Esophagus squamous epithelium (tissue), 5 donors: ENCODE measurements at places on chromosomes 7 and 10.

DNA sequence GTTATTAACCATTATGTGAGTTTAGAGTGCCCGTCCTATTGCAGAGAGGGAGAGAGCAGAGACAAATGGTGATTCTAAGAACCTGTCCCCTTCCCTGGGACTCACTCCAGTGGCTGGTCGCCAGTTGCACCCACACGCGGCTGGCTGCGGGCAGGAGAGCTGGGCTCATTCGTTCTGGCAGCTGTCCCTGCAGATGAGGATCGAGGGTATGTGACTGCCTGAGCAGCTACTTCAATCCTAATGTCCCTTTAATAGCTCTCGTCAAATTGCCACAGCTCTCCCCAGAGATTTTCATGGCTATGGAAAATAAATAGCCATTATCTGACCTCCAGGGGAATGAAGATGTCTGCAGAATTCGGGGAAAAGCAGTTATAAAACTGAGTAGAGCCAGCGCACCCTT, 41.6 kb downstream of the RBM28 start:
- no peak for DNase-seq

GRCh38 chr10:69916118-69916517, 114.4 kb downstream of the COL13A1 start:
- DNase-seq: no peak

DNA sequence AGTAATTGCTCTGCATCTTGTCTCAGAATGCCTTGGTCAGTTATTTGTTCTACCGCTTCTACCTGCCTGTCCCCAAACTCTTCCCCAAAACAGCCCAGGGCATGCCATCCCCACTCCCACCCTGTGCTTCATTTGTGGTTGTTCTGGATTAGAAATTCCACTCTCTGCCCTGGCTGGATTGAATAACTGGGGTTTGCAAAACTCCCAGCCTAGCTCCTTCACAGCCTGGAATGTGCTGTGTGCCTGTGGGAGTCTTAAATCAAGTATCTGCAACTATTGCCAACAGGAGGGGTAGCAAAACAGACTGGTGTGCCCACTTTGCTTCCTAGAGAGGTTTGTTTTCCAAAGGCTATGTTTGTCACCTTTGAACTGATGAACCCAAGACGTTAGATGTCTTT, 24.2 kb downstream of the TSPAN15 start:
- no peak for DNase-seq

DNA sequence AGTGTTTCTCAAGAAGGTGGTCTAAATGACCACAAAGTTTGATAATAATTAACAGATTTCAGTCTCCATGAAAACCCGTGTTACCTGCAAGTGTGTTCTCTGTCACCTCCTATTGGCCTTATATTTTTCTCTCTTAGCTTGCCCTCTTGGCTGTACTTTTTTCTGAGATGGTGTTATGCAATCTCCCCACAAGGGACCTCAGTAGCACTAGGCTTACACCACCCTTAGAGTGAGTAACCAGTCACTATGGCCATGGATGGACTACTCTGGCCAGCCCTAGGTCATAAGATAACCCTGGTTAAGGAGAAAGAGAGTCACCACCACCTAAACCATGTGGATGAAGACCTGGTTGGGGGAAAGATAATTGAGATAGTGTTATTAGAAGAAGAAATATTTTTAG, 76.8 kb downstream of the NPSR1 start:
- no peak for DNase-seq

DNA sequence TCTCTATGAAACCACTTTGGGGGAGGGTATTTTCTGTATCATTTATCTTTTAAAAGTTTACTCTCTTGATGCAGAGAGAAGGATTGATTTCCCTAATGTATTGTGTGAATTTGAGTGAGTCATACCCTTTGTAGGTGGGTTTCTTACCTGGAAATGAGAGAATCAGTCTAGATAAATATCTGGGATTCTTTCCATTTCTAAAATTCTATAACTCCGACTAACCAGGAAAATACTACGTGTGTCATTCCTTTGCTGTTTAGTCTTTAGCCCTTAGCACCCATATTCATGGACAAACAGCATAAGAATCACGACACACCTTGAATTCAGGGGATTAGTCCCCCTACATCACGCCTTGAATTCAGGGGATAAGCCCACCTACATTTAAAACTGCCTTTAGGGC, 139.1 kb downstream of the GATA3 start:
- DNase-seq: no peak

DNA sequence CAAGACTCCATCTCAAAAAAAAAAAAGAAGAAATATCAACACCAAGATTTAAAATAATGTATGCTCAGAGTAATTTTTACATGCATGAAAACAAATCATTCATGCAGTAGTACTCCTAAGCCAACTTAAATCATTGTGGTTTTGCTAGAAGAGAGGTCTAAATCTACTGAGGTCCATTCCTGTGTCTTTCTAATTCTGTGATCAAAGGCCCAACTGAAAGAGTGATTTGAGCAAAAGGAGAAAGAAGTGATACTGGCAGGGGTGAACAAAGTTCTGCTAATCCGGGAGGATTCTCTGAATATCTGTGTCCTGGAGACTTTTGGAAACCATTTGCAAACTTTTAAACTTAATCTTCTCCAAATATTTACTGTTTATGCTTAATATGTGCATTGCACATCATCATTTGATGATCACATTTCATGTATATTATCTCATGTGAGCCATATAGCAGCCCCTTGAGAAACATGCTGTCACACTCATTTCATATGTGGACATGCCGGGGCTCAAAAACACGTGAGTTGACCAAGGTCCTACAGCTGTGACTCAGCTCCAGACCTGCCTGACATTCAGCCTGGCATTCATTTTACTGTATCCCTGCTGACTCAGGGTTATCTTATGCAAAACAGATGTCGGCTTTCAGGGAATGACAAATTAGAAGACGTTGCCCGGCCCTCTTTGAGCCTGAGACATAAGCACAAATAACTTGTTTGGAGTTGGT, 76.4 kb downstream of the FAM107B start:
- DNase-seq: no peak

DNA sequence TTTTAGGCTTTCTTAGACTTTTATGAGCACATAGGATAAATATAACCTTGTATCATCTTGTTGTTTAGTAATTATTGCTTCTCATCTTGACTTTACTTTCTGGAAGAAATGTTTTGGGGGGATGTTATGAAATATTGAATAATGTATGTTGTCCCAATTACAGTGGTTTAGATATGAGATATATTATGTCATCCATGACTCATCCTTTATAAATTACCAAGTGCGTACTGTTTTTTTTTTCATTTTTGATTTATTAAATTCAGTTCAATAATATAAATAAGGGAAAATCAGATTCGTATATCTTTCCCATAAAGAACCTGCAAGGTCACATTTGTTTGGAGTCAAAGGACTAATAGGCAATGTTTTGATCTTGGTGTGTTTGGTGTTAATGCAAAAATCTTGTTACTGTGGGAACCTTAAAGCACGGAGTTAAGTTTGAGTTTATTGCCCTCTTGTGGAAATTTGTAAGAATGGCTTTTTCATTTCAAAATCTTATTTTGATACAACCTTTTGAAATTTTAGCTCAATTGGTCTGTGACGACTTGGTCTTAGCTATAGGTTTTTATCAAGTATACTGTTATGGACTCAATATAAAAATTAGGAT, 108.6 kb downstream of the SRI start:
- no peak for DNase-seq

GRCh38 chr10:114571316-114571999, 86.6 kb downstream of the ABLIM1 start:
- no peak for DNase-seq

DNA sequence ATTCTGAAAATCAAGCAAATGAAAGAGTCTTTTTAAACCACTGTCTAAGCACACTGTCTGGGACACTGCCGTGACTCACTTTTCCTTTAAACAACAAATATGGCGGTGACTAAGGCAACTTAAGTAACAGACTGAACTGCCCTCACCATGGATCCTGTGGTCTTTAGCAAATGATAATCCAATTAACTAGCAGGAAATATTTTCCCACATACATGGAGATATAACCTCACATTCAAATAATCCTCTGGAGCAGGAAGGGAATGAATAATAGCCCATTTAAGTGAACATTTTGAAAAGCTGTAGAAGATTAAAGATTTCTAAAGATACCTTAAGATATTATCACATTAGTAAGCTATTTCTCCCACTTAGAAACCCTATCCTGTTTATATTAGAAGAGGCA, 40.3 kb upstream of the LRRC17 start:
- no peak for DNase-seq

DNA sequence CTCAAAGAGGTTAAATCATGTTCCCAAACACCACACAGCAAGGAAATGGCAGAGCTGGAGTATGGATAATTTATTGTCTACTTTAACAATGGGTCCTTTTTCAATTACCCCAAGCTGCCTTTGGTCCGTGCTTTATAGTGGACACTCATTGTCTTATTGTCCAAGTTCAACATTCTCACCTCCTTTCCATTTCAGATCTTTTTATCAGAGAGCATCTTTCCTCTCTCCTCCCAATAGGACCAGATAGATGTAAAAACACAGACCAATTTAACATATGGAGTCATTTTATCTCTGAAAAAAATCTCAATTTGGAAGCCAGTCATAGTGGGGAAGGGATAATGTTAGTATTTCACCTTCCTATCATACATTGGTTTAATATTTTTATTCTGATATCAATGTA, 83.5 kb upstream of the WAC start:
- no peak for DNase-seq

DNA sequence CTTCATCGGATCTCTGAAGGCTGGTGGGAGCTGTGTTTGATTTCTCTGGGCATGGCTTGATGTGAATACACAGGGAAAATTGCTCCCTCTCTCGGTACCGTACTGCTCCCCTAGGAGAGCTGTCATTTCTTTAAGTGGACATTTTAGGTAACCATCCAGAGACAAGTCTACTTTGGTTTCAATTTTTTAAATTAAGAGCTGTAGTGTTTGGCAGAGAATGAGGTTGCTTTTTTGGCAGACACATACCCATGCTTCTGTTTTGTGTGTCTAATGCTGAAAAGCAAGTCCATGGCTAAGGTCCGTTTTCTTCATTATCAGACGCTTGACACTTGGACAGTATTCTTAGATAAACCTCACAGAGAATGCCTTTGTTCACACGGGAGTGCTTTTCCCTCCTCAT, 61.3 kb upstream of the TRIL start:
- DNase-seq: no peak

- no peak for DNase-seq
Observed at GRCh38 chr10:30811276-30812017, 181.9 kb upstream of the LYZL2 start.

- no peak for DNase-seq
Observed at GRCh38 chr10:33534416-33534815, 199.9 kb upstream of the NRP1 start.

DNA sequence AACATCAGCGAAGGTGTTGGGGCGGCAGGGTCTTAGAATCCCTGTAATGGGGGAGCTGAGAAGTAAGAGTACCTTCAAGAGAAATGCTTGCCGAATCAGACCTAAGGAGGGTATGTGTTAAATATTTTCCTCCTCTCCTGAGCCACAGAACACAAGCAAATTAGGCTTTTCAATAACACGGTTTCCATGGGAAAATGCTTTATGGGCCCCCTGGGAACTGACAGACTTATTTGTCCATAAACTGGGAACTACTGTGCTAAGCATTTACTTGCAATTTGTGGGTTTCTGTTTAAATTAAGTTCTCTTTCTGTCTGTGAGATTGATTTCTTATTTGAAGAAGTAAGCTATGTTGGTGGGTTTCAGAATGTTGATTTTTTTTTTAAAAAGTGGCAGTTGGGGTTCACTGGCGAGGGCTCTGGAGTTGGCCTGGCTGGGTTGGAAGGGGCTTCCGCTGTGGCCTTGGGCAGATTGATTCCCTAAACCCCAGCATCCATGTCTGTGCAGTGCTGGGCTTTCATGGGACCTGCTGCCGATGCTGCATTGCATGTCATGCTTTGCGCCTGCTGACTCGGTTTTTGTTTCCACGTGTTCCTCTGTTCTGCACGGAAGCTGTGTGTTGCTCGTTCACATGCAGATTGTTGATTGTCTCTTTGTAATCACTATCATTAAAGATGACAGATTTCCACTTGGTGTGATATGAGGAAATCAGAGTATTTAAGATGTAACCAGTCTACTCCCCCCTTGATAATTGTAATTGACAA, 7.2 kb downstream of the RBM17 start:
- no peak for DNase-seq

DNA sequence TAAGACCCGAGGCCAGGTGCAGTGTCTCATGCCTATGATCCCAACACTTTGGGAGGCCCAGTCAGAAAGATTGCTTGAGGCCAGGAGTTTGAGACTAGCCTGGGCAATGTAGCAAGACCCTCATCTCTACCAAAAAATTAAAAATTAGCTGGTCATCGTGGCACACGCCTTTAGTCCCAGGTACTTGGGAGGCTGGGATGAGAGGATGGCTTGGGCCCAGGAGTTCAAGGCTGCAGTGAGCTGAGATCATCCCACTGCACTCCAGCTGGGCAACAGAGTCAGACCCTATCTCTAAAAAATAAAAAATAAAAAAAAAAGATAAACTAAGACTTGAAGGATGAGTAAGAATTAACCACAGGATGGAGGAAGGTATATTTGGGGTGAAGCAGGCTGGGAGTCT, 77.9 kb downstream of the JCAD start:
- no peak for DNase-seq

- DNase-seq: no peak
Observed at GRCh38 chr10:28949005-28950004, 272.0 kb downstream of the BAMBI start.

DNA sequence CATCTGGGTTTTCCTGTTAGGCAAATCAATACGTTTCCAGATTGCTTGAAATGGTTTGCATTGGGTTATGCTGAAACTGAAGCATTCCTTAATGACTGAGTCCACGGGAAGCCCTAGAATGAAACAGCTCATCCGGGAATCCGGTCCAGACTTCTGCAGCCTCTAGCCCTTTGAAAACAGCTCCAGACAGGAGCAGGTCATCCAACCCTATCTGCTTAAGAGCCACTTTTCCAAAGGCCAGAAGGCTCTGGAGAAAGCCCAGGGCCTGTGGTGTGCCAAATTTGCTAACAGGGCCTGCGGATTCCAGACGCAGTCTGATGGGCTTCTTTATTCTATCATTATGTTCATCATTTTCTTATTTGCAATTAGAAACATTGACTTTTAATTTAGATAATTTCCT, 265.4 kb downstream of the SKIDA1 start:
- no peak for DNase-seq

GRCh38 chr7:28432105-28432504, 19.8 kb downstream of the CREB5 start:
- DNase-seq: no peak

DNA sequence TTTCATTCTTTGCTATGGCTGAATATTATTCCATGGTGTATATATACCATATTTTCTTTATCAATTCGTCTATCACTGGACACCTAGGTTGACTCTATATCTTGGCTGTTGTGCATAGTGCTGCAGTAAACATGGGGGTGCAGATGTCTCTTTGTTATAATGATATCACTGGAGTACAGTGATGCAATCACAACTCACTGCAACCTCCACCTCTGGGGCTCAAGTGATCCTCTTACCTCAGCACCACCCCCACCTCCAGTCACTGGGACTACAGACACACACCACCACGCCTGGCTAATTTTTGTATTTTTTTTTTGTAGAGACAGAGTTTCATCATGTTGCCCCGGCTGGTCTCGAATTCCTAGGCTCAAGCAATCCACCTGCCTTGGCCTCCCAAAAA, 15.6 kb downstream of the KLHL7 start:
- no peak for DNase-seq

- no peak for DNase-seq
Observed at GRCh38 chr7:118057404-118057803, 126.6 kb upstream of the LSM8 start.
